Tibial artery (tissue), 4 donors: ENCODE measurements at places on chromosomes 2 and 18.

DNA sequence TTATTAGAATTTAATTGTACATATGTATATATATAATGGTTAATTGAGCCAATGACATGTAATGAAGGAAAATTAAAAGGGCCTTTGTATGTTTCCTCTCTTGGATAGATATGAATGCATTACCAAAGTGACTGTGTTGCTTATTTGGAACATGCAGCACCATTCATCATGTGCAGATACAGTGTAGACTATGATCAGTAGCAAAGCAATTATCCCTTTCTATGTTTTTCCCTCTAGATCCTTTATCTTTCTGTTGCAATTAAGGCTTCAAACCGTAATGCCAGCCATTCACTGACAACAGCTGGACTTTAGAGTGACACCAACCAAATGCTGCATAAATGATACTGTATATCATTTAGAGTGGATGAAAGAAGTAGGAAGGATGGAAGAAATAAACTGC lies 565.2 kb downstream of the NRXN1 start:
- DNase-seq = no peak

DNA sequence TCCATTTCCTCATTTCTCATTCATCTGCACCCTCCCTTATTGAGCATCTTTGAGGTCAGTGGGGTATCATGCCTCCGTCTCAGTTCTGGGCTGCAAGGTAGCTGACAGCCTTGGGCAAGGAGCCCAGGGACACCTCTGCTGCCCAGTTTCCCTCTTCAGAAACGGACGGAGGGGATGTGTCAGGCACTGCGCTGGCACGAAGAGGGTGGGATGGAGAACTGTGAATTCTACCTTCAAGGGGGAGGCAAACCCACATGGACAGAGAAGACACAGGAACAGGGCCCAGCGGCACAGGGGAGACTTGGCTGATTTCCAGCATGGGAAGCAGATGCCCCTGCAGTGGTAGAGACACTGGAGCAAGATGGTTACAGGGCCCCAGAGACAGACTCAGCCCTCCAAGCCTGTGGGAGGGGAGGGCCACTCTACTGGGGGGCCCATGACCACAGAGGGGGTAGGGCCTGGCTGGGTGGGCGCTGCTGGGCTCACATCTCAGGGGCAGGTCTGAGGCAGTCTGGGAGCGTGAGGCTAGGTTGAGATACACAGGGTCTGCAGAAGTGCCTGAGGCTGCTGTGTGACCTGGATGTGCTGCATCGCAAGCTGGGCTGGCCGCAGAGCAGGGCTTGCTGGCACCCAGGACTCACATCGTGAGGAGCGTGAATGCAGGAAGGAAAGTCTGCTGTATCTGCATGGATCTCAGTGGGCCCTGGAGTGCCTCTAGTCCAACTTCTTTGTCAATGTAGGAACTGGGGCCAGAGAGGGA lies 92.3 kb downstream of the HS1BP3 start:
- no peak for DNase-seq

GRCh38 chr2:97919858-97920257 lies 75.9 kb downstream of the TMEM131 start:
- DNase-seq = no peak

- no peak for DNase-seq
Measured at GRCh38 chr2:46555646-46556234, 76.4 kb downstream of the TMEM247 start.

DNA sequence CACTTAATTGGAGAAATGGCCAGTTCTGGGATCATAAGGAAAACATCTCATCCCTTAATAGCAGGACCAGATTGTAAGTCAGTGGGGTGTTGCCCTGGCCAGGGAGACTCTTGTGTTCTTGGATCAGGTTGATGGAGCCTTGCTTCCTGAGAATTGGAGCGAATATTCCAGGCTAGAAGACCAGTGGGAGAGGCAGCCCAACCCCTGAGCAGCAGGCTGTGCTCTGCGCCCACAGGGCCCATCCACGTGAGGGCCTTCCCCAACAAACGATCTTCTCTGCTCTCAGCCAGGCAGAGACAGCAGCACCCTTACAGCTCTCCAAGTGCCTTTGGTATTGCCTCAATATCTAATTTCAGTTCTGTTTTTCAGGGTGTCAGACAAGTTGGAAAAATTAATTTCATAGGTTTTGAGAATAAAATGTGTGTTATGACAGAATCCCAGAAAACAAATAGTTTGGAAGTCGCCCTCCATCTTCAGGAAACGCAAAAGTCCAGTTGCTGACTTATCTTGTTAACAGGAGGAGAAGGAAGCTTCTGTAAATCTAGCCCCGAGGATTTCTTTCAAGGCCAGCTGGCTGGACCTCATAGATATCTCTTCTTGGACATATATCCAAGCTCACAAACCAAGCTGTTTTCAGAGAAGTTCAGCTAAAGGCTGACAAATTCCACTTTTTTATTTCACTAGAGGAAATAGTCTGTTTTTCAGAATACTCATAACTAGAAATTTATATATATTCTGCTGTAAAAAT lies 105.5 kb downstream of the COPS8 start:
- peak; percentile 48 for DNase-seq

- DNase-seq = no peak
Measured at GRCh38 chr18:26656431-26656943, 108.1 kb upstream of the KCTD1 start.

- DNase-seq = no peak
Measured at GRCh38 chr2:43419243-43419642, 176.6 kb downstream of the THADA start.

GRCh38 chr2:31935370-31935769 lies 75.4 kb downstream of the MEMO1 start:
- no peak for DNase-seq

- peak; percentile 33 for DNase-seq
Measured at GRCh38 chr2:196696423-196697079, 57.0 kb downstream of the CCDC150 start.

DNA sequence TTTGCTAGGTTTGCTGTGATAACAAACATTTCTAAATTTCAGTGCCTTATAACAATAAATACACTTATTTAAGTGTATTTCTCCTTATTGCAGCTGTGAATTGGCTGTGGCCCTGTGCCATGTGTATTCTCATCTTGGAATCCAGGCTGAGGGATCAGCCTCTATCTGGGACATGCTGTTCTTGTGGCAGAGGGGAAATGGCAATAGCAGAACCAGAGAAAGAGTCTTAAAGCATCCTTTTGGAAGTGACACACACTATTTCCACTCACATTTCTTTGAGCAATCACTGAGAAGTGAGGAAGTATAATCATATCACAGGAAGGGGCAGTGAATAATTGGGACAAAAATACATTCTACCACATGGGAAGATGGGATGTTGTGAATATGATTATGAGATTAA lies 66.2 kb upstream of the PROKR1 start:
- no peak for DNase-seq
